Activated CD4-positive, alpha-beta T cell treated with anti-CD3 and anti-CD28 coated beads, Interleukin-2, amount 50 U/mL, for 4 hours (primary cell): ENCODE measurements at places on chromosomes 1 and 21.

- no peak for DNase-seq
These were observed 18.3 kb upstream of the ALPL start for GRCh38 chr1:21490774-21491487.

- DNase-seq, result no peak
These were observed 16.7 kb downstream of the TIPRL start for GRCh38 chr1:168195199-168196135.

GRCh38 chr1:31376375-31377134 lies 3.7 kb upstream of the FABP3 start:
- DNase-seq, result no peak

GRCh38 chr1:119888476-119888875 lies 7.8 kb downstream of the ADAM30 start:
- no peak for DNase-seq
